RWPE1 (cell line): ENCODE measurements at places on chromosomes 16 and 17.

GRCh38 chr17:19384723-19385391 lies 2.1 kb downstream of the MFAP4 start:
- DNase-seq, result no peak

GRCh38 chr17:7004398-7005253 lies 7.8 kb upstream of the RNASEK start:
- DNase-seq, result no peak

- no peak for DNase-seq
These were observed 84.8 kb upstream of the TBC1D3K start for GRCh38 chr17:37839196-37839978.

DNA sequence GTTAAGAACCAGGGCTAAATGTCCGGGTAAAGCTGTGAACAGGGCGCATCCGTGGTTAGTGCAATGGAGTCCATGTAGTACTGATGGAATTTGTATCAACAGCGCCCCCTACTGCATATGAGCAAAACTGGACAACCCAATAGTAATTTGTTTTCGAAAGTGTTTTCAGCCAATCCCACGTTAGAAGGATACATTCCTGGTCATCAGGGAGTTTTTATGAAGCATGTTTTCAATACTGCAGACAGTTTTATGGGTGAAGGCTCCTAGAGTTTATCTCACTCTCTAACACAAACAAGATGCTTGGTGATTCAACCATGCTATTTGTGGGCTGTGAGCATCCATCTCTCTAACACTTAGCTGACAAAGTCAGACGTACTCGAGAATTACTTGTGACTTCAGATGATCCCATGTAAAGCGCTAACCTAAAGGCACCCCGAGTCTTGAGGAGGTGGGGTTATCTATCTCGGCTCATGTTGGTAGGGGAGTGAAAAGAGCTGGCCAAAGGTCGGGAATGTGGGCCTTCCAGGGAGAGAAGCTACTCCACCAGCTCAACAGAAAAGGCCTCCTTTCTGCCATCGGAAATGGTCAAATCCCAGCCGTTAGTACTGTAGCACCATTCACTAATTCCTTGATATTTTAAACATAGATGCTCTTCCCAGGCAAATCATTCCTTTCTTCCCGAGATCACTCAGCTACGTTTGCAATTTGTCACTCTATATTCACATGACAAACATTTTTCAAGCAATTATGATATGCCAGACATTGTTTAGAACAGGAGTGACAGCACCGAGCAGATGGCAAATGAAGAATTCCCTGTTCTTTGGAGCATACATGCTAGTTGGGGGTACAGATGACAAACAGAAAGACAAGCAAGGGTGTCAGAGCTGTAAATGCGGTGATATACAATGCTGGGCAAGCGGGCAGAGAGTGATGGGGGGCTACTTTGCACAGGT lies 46.9 kb upstream of the HNF1B start:
- no peak for DNase-seq

DNA sequence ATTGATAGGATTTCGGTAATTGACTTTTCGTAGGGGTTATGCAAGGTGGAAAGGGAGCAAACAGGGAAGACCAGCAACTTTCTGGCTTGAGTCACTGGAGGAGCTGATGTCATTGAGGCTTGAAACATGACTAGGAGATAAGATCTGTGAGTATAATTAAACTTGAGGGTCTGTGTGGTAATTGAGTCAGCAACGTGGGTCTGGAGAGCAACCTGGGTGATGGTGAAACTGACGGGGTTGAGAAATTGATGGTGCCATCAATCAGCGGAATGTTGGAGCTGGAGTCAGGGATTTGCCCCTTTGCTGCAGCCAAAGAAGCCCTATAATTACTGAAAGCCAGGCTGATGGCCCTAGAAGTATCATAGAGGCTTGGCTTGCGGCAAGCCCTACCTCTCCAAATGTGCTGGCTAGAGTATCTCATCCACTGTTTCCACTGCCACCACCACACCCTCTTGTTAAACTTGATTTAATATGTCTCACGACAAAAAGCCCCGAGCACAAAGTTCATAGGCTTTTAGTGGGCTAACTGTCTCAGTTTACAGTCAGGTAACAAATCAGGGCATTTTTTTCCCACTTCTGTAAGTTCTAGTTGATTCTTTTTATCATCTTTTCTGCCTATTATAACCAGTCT lies 186.9 kb upstream of the ELAC2 start:
- DNase-seq, result no peak

GRCh38 chr17:46152423-46152822 lies 40.8 kb downstream of the KANSL1 start:
- no peak for DNase-seq

- DNase-seq, result no peak
These were observed 6.4 kb upstream of the CRISPLD2 start for GRCh38 chr16:84813141-84813934.

GRCh38 chr17:30565073-30565935 lies 88.1 kb downstream of the GOSR1 start:
- no peak for DNase-seq
